ENCODE measurements at places on chromosomes 3 and 15.

GRCh38 chr3:143428294-143428693 is 308.7 kb downstream of the CHST2 start:
- DNase-seq = no peak

- DNase-seq = no peak
These were observed 14.4 kb upstream of the ANKRD28 start for GRCh38 chr3:15812183-15812582.

- no peak for DNase-seq
These were observed 40.9 kb upstream of the HERC1 start for GRCh38 chr15:63874616-63875015.

GRCh38 chr3:139957844-139958243 is 22.9 kb downstream of the CLSTN2 start:
- no peak for DNase-seq

DNA sequence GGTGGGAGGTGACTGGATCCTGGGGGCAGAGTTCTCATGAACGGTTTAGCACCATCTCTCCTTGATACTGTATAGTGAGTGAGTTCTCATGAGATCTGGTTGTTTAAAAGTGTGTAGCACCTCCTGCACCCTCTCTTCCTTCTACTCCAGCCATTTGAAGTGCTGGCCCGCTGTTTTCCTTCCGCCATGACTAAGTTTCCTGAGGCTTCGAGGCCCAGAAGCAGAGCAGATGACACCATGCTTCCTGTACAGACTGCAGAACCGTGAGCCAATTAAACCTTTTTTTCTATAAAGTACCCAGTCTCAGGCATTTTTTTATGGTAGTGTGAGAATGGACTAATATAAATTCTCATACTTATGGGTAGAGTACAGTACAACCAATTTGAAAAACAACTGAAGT is 123.6 kb upstream of the BHLHE40 start:
- DNase-seq = no peak

Data from CD8-positive, alpha-beta memory T cell (primary cell).